ENCODE measurements at places on chromosomes 3 and 15.

- DNase-seq: peak; percentile 54
These were observed 130.3 kb upstream of the CDIN1 start for GRCh38 chr15:36449084-36449661.

DNA sequence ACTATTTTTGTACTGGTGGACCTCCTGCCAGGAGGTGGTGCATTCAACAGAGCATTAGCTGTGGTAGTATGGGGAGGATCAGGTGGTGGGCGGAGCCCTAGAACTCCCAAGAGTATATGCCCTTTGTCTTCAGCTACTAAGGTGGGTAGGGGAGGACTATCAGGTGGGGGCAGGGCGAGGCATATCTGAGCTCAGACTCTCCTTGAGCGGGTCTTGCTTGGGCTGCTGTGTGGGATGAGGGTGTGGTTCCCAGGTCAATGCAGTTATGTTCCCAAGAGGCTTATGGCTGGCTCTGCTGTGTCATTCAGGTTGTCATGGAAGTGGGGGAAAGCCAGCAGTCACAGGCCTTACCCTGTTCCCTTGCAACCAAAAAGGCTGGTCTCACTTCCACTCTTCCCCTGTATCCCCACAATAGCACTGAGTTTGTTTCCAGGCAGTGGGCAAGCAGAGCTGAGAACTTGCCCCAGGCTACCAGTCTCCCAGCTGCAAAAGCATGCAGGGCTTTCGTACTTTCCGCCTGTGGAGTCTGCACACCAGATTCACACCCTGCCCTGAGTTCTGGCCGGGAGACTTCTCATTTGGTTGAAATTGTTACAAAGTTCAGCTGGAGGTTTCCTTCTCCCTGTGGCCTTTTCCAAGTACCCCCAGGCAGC lies 93.7 kb upstream of the DPPA4 start:
- DNase-seq: no peak

GRCh38 chr3:112304611-112305010 lies 10.6 kb upstream of the SLC9C1 start:
- no peak for DNase-seq

GRCh38 chr3:114447545-114447944 lies 153.7 kb downstream of the TIGIT start:
- peak; percentile 34 for DNase-seq

DNA sequence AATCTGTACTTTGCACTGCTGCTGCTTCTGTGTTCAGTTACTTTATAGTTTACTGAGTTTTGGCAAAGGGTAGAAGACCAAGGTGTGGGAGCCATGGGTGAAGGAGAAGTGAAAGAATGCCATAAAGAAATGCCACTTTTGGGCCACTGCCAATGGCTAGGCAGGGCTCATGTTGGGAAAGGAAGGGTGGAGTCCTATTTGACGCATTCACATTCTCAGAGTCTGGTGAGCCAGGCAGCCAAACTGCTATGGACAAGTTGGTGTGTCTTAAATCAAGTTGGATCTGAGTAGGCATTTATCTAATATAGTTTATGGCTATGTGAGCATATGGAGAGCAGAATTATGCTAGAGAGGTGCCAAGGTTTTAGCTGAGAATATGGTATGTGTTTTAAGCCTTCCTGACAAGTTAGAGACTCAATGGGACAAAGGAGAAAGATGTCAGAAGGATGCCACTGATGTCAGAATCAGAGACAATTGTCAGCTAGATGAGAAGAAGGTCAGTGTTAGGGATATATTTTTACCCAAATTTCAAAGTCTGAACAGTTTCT lies 296.1 kb downstream of the AGBL1 start:
- no peak for DNase-seq

DNA sequence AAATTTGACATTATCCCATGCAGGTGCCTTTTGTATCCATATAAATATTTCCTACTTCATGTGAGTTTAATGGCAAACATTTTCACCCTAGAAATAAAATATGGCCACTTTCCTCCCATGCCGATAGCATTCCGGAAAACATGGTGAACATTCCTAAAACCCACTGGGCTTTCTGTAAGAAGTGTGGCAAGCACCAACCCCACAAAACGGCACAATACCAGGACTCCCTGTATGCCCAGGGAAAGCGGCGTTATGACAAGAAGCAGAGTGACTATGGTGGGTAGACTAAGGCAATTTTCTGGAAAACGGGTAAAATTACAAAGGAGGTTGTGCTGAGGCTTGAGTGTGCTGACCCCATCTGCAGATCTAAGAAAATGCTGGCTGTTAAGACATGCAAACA lies 7.6 kb downstream of the ANXA2 start:
- no peak for DNase-seq

GRCh38 chr3:141266186-141266585 lies 34.6 kb downstream of the PXYLP1 start:
- no peak for DNase-seq

- DNase-seq: peak; percentile 75
These were observed 29.6 kb upstream of the RPL32 start for GRCh38 chr3:12870942-12871341.

DNA sequence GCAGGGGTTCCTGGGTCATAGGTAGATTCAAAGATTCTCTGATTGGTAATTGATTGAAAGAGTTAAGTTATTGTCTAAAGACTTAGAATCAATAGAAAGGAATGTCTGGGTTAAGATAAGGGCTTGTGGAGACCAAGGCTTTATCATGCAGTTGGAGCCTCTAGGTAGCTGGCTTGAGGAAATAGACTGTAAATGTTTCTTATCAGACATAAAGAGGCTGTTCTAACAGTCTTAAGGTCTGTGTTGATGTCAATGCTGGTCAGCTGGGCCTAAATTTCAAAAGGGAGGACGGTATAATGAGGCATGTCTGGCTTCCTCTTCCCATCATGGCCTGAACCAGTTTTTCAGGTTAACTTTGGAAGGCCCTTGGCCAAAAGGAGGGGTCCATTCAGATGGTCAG lies 48.9 kb downstream of the GASK1A start:
- DNase-seq: no peak

DNA sequence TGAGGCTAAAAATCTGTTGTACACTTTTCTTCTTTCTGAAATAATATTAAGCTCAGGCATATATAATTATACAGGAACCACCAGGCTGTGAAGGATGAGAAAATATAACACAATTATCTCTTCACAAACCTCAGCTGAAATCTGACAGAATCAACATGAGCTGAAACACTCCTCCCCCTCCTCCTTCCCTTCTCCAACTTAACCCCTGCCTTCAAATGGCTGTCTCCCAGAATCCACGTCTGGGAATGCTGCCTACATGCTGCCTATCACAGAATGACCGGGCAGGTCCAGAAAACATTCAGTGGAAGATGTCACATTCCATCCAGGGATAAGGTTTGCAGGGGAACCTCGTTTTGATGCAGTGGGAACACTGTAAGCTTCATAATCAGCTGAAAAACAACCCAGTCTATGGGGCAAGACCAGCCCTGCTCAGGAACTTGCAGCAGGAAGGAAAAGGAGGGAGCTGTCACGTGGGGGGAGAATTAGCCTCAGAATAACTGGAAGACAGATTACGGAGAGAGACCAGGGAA lies 44.0 kb upstream of the SEMA6D start:
- no peak for DNase-seq

DNA sequence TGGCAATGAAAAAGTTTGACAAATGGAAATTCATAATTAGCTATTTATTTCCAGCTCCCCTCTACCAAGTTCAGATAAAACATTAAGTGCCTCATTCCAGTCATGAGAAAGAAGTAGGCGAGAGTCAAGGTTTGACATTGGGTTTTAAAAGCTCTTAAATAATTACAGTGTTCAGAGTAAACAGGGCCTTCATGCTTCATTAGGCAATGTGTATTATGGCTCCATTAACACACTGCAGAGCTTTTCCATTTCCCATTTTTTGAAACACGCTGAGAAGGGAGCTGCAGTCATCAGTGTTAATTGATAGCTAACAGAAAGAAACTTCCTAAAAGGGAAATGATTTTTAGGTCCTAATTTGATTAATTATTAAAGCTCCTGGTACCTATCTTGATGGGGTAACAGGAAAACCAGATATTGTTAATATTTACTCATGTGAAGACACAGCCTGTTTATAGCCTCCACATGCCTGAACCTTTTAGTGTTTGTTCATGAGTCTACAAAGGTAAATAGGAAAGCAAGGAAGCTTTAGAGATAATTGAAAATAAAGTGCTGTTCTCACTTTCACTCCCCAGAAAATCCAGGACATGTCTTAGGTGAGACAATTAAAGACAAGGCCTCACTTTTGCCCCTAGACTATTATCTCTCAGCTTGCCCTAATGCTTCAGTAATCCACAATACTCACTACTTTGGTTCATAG lies 28.7 kb downstream of the SST start:
- DNase-seq: peak; percentile 6

- no peak for DNase-seq
These were observed 45.1 kb downstream of the CTDSPL start for GRCh38 chr3:37906734-37907282.

DNA sequence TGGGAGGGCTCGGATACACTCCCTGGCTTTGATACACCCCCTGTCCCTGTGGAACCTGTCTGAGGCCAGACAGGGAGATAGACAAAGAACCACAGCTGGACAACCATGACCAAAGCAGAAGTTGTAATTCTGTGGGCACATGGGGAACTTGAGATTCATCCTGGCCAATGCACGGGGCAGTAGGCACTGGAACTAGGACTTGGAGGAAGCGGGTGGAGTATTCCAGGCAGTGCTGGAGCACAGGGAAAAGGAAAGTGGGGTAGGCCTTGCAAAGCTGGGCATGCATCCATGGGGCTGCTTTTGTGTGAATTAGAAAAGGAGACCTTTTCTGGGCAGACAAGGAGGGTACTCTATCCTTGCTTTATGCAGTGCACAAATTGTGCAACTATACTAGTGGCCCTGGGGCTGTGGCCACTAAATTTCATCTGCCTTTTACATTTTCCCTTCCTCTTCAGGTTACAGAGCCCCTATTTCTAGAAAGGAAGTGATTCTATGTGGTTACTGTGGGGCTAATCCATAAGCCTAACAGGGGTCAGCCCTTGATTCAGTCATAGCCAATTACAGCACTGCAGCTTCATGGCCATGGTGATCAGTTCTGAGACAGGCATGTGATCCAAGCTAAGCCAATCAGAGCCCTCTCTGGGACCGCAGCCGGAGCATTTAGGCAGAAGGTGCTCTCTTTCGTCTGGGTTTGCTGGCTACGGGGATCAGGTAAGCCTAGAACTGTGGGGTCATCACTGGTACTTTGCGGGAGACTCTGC lies 21.0 kb downstream of the CRABP1 start:
- DNase-seq: no peak

DNA sequence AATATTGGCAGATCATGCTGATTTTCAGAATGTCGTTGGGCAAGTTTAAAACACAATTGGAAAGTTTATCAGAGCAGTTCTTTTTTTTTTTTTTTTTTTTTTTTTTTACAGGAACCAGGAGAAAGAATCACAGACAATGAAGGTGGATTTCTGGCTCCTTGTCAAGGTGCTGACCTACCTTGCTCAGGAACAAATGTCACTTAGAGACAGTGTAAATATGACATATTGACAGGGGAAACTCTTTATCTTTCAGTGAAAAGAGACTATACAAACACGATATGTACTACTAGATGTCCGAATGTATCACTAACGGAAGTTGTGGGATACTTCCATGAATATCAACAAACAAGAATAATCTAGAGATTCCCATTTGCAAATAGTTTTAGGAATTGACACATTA lies 237.3 kb downstream of the FMN1 start:
- DNase-seq: no peak

DNA sequence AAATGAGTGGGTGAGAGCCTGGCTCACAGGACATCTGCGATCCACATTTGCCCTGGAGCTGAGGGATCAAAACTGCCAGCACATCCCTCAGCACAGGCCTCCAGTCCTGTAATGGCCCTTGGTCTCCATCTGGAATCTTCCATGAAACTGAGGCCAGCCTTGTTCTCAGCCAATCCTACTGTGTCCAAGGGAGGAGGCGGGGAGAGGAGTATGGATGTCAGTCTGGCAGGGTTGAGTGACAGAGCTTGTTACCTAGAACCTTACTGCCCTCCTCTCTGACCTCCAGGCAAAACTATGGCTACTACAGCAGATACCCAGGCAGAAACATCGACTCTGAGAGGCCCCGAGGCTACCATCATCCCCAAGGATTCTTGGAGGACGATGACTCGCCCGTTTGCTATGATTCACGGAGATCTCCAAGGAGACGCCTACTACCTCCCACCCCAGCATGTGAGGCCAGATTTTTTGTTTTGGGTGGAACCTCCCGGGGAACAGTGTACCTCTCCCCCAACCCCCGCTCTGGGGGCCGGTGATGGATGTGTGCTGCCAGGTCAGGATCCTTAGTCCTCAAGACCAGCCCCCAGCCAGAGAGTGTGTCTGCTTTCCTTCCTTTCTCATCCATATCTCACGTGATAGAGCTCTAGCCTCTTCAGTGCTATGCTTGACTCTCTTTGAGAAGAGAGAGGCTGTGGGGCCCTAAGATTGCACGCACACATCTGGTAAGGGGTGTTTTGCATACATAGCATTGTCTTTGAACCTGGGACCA lies 41.3 kb downstream of the CHDH start:
- peak; percentile 82 for DNase-seq

GRCh38 chr15:42929306-42929848 lies 8.8 kb upstream of the TTBK2 start:
- DNase-seq: no peak

GRCh38 chr3:62479326-62479725 lies 106.0 kb upstream of the FEZF2 start:
- DNase-seq: no peak

GRCh38 chr3:55964491-55964985 lies 477.4 kb upstream of the WNT5A start:
- no peak for DNase-seq

- peak; percentile 93 for DNase-seq
These were observed 52.3 kb upstream of the CGNL1 start for GRCh38 chr15:57323806-57324589.

DNA sequence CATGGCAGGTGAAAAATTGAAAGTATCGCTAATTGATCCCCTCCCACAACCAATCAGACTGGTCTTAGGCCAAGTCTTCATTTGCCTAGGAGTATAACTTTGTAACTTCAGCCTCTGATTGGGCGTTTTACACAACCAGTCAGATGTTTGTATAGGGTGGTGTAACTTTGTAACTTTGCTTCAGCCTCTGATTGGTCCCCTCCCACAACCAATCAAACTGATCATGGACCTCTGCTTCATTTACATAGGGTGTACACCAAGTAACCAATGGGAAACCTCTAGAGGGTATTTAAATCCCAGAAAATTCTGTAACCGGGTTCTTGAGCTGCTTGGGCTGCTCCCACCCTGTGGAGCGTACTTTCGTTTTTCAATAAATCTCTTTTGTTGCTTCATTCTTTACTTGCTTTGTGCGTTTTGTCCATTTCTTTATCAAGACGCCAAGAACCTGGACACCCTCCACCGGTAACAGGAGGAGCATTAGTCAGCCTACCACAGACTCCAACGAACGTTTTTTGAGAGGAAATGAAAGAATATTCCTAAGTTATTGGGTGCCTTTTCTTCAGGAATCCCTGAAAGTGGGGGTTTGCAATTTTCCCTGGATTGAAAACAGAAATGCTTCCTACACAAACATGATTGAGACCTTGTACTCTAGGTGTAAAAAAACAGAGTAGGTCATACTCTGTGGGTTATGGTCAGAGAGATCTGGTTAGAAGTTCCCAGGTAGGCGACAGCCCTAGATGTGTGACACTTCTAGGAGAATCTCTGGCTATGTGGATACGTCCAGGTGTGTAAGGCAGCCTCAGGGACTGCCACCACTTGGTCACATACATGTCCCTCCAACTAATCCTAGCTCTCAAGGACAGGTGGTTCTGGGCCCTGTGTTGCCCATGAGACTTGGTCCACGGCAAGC lies 5.5 kb upstream of the SACM1L start:
- DNase-seq: peak; percentile 35

- DNase-seq: no peak
These were observed 317.7 kb upstream of the TPRG1 start for GRCh38 chr3:188853856-188854771.

Data from M059J (cell line).